Inflammatory macrophage treated with lipopolysaccharide for 4 hours (primary cell): ENCODE measurements at places on chromosomes 11 and 22.

DNA sequence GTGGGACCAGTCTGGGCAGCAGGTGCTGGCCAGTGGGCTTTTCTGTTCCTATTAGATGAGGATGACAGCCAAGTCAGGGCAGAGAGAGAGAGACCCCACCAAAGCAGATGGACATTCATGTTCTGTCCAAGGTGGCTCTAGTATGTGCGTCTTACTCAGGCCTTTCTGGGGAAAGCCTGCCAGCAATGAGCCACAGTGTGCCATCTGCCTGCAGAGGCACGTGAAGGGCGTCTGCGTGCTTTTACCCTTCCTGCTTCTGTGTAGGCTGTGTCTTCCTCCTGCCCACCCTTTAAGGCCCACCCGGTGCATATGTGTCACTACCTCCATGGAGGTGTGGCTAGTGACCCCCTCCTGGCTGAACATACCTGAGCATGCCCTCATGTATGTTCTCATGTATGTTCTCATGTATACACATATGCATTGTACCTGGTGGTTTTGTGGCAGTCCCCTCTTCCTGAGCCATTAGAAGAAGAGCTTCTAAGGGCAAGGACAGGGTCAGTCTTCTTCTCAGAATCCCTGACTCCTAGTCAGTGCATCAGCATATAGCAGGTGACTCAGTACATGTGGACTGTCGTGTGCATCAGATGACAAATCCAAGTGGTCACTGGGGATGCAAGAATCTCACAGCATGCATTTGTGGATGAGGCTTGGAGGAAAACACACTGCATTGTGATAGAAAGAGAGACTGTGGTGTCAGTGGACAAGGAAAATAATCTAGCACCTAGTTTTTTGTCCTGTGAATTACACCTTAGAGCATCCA, 90.4 kb upstream of the YWHAH start:
- no peak for DNase-seq

DNA sequence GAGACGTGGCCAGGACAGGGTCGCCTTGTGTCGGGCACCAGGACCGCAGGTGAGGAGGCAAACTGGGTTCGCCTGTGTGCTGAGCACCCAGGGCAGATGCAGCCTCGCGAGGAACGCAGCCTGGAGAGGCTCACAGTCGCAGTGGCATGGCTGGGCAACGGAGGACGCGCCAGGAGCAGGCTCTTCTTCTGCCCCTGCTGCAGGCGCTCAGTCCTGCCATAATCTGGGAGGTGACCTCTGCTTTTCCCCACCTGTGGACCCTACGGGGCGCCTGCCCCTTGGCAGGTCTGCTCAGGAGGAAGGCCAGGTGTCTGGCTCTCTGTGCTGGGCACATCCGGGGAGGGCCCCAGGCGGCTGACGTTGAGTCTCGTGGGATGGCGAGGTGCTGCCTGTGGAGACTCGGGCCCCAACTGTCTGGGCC, 1136.2 kb downstream of the BRD1 start:
- no peak for DNase-seq

DNA sequence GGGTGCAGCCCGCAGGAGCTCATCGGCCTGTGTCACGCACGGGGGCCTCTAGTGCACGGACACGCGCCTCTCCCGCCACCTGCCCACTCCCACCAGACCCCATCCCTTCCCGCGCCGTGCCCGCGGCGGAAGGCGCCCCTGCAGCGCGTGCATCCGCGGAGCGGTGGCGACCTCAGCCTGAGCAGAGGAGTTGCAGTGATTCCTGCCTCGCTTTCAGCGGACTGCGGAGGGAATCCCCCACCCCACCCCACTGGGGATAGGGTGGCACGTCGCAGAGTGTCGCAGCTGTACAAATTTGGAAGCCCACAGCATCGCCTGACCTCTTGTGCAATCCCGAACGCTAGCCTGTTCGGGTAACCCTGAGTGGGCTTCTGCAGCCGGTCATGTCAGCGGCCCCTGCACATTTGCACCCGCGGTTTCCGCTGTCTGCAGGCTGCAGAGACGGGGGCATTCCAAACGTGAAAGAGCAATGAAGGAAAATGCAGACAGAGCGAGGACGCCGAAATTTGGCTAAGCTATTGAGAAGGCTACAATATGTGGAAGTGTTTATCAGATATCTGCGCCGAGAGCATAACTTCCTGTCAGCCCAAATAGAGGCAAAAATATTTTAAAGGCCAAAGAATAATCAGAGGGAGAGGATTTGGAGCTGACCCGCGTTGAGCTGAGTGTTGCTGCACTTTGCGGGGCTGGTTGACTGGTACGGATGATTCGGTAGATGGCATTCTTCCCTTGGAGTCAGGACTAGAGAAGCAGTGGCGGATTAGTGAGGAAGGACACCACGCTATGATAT, 617 bp upstream of the ARHGAP20 start:
- peak; percentile 28 for DNase-seq

DNA sequence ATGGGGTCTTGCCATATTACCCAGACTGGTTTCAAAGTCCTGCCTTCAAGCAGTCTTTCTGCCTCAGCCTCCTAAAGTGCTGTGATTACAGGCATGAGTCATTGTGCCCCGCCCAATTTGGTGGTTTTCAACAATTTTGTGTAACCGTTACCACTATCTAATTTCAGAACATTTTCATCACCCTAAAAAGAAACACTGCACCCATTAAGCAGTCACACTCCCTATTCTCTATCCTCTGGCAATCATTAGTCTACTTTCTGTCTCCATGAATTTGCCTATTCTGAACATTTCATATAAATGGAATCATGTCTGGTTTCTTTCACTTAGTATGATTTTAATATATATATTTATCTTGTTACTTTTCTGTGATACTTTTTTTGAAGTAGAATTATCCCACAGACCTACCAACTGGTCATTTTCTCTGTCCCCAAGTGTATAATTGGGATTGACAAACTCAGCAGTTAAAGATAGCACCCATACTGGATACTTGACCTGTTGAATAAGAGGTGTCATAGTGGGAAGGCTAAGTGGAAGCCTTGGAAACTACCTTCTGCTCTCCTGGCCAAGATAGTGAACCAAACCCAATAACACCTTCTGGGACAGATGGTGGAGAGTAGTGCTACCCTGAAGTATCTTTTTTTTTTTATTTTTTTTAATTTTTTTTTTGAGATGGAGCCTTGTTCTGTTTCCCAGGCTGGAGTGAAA, 64.8 kb downstream of the STIM1 start:
- peak; percentile 87 for DNase-seq

DNA sequence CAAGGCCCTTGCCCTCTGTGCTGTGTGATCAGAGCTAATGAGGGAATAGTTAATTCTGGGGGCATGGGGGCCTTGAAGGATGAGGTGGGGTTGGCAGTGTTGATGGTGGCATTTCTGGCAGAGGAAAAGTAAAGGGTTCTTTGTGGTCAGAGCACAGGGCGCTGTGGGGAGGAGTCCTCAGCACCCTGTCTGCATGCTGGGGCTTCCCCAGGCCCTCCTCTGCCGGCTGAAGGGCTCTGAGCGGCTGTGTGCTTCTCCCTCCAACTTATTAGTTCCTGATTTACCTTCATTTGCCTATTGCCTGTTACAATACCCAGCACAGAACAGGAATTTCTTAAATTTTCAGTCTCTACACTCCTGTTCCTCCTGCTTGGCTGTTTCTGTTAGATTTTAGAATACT, 122.8 kb downstream of the HIPK3 start:
- no peak for DNase-seq

DNA sequence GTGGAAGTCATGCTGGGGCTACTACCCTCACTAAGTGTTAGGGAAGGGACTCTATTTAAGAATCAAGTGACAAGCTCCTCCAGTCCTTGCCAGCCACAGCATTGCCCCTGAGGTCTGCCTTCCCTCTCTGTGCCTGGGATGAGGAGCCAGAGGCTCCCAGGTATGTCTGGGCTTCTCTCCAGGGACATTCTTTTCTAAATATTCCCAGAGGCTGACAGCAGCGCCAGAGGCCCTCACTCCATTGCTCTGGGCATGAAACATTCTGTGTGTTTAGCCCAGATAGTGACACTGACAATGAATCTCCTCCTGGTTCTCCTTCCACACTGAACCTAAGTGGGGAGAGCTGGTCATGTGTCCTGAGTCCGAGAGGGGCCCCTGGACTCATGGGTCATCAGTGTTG, 2.2 kb downstream of the OR51E1 start:
- no peak for DNase-seq

GRCh38 chr11:89327885-89328284, 150.2 kb downstream of the TYR start:
- no peak for DNase-seq

- no peak for DNase-seq
These were observed 148.8 kb downstream of the CRYBB2 start for GRCh38 chr22:25368271-25368670.

DNA sequence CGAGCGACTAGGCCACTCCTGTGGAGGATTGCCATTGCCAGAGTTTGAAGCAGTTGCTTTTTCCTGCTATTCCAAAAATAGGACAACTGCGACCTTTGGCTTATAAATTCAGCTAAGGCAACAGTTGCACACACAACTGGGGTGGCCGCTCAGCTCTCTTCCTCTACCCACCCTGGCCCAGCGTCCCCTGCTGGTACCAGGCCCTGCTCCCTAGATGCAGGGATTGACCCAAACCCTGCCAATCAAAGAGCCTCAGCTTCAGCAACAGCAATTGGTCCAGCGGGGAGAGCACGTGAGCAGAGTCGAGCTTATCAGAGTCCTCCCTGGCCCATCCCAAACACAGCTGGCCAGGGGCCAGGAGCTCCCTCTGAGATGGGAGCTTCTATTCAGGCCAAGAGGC, 22.0 kb upstream of the CABP2 start:
- DNase-seq = no peak

DNA sequence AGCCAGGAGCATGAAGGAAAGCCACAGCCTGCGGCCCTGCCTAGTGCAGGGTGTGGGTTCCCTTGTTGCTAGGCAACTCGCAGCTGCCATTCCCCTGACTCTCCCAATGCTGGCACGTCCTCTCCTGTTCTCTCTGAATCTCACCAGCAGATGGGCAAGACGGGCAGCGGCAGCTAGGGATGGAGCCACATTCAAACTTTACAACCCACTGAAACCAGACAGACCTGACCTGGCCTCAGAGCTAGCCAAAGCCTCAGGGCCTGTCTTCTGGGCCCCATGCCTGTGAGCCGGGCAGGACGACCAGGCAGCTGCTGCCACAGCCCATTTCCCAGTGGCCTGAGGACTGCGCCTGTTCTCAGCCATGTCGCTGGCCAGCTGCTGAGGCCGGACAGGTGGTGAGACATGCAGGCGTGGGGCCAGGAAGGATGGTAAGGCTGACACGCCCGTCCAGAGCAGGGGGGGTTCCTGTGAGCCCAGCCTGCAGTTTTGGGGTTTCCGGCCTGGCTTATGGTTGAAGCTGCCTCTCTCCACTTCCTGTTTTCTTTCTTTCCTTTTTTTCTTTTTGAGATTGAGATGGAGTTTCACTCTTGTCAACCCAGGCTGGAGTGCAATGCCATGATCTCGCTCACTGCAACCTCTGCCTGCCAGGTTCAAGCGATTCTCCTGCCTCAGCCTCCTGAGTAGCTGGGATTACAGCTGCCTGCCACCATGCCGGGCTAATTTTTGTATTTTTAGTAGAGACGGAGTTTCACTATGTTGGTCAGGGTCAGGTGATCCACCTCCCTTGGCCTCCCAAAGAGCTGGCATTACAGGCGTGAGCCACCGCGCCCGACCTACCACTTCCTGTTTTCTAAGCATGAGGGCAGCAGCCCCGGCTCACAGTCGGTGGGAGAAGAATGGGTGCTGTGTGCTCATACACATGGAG, 4.1 kb downstream of the SUN2 start:
- peak; percentile 82 for DNase-seq

DNA sequence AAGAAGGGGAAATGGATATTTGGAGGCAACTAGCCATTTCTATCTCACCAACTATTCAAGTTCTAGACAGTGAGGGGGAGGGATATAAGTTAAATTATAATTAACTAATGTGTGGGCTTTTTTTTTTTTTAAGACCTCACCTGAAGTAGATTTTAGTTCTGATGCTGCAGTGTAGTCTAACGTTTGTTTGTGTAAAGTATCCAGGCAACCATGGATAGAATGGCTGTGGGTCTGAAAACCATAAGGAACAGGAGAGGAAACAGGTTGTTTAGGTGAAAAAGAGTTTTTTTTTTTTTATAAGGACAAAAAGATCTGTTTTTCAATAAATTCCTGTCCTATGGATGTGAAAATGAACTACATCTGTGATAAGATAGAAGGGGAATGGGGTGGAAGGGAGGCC, 262.4 kb upstream of the PLET1 start:
- no peak for DNase-seq

- DNase-seq = no peak
These were observed 494.6 kb upstream of the LRRC4C start for GRCh38 chr11:41954034-41954433.

DNA sequence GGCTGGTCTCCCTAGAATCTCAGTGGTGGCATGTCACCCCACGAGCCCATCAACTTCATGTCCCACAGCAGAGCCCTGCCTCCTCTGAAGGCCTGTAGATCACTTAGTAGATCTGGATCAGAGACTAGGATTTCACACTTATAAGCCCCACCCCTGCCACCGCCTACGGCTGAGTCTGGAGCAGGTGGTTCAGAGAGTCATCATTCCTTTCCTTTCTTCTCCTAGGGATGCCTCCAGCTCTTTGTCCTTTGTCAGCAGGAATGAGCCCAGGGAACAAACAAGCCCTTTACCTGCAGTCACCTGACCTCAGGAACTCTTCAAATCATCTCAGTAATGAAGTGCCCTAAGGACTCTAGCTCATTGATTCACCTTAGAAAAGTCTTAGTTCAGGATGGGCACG, 37.8 kb downstream of the SCGB1A1 start:
- DNase-seq = no peak

DNA sequence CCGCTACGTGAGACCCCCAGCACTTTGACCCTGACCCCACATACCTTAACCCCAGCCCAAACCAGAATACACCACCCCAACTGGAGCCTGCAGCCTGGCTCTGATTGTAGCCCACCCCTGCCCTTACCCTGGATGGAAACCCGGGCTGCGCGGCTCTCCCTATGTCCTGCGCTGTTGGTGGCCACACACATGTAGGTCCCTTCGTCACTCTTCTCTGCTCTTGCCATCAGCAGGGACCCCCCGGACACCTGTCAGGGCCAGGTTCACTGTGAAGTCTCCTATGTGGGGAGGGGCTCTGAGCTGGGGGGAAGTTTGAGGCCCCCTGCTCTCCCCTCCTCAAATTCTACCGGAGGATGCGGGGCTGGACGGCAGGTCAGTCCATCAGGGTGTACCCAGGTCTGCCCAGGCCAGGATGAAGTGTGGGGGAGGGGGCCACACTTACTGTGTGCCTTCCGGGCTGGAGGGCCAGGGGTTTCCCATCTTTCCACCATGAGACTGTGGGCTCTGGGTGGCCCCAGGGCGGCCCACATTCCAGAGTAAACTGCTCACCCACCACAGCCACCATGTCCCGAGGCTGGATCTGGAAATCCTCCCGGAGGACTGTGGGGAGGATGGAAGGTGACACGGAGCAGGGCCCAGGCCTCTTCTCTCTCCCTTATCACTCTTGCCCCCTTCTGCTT, 1.5 kb downstream of the ROBO4 start:
- DNase-seq = no peak
